Kidney (tissue), 22 donors: ENCODE measurements at places on chromosomes 1 and 21. TPM values are rescaled to one million over a fixed set of nuclear protein-coding genes. Genes with fewer than 3 reads are reported as not detected.

DNA sequence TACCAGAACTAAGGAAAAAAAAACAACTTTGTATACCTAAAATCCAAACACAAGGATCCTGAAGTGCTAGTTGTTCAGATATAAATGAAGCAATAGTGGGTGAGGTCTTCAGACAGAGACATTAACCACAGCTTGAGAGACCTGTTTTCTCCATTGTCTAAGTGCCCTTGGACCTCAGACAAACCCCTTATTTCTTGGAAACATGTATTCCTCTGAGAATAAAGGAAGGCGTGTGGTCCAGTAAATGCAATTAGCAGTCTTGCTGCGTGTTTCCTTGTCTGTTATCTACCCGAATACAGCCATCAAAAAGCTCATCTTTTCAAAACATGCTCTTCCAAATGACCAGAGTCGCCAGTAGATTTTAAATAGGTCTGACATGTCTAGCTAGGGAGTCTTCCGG lies 291.1 kb upstream of the NFIA start:
- no peaks in the 10 kb centered on the region for H3K27me3 ChIP-seq
- no peak overlapping the region for H3K27ac ChIP-seq
- no peak for DNase-seq
- H3K36me3 ChIP-seq, result no peaks in the 10 kb centered on the region
- H3K4me3 ChIP-seq, result no peak overlapping the region
- H3K4me1 ChIP-seq, result no peaks in the 10 kb centered on the region

GRCh38 chr1:27713869-27714513 lies 11.8 kb upstream of the FAM76A start:
- no peaks in the 10 kb centered on the region for H3K27me3 ChIP-seq
- H3K4me3 ChIP-seq, result no peak overlapping the region
- no peaks in the 10 kb centered on the region for H3K36me3 ChIP-seq
- H3K4me1 ChIP-seq, result no peaks in the 10 kb centered on the region

GRCh38 chr1:7719468-7720094 lies 51.5 kb upstream of the VAMP3 start:
- DNase-seq, result no peak
- H3K27me3 ChIP-seq, result no peaks in the 10 kb centered on the region
- no peak overlapping the region for H3K27ac ChIP-seq
- H3K4me3 ChIP-seq, result no peak overlapping the region

DNA sequence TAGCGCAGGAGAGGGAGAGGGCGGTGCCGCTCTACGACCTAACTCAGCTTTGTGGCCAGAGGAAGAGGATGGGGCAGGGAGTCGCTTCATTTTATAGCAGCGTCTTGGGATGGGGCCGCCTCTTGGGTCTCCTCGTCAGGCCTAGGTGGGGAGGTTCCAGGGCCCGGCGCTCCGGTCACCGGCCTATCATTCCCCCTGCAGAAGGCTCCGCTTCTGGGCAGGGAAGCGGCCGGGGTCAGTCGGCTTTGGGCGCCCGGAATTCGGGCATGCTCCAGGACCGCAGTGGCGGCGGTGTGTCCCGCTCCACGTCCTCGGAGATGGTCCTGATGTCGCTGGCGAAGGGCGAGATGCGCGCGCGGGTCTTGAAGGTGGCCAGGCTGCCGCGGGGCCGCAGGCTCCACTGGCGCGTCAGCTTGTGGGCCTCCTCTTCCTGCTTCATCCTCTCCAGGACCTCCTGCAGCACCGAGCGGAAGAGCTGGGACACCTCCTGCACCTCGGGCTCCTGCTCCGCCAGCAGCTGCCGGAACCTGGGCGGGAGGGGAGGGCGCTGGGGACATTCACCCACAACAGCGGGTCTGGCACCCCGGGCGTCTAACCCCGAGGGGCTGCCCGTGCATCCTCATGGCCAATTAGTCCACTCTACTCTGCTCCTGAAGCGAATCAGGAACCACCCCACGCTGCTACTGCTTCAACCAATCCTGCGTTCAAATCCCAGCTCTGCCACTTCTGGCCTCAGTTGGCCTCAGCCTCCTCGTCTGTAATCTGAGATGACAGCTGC lies 13.0 kb downstream of the RD3 start:
- H3K4me3 ChIP-seq, result no peak overlapping the region
- H3K27me3 ChIP-seq, result peaks cover 4% of the 10 kb centered on the region
- no peak overlapping the region for H3K27ac ChIP-seq

DNA sequence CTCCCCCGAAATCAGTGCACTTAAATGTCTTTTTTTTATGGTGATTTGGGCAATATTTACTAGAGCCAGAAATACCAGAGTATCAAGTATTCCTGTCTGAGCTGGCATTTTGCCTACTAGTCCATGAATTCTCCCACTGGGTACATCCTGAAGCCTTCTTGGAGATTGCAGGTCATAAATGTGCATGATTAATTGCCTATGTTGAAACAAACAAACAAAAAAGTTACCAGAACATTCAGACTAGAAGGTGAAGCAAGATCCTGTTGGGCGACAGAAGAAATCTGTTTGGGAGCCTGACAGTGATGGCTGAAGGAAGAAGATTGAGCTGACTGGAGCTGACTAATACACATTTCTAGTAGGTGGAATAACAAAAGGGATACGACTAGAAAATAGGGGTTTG lies 127.4 kb upstream of the NRIP1 start:
- no peaks in the 10 kb centered on the region for H3K36me3 ChIP-seq
- no peak overlapping the region for H3K27ac ChIP-seq
- H3K27me3 ChIP-seq, result no peaks in the 10 kb centered on the region
- H3K4me3 ChIP-seq, result no peak overlapping the region

DNA sequence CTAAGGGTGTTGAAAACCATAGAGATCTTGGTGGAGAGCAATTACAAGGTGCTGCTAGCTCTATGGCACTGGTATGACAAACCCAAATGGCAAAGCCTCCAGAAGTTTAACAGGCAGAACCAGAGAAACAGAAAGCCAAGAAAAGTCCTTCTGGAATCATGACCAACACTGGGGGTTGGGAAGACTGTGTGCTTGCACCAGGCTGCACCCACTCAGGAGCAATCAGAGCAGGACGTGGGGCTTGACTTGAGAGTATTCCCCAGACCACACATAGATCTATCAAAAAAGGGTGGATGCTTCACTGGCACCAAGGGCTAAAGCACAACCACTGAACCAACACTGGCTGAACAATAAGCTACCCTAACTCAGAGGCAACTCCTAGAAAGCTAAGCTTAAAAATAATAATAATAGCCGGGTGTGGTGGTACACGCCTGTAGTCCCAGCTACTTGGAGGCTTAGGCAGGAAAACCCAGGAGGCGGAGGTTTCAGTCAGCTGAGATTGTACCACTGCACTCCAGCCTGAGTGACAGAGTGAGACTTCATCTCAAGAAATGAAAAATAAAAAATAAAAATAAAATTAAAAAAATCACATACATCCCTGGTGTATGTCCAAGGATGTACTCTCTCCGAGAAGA lies 20.1 kb upstream of the ENSA start:
- no peaks in the 10 kb centered on the region for H3K4me1 ChIP-seq
- no peak overlapping the region for H3K27ac ChIP-seq
- no peak for DNase-seq
- peaks cover 5% of the 10 kb centered on the region for H3K36me3 ChIP-seq

GRCh38 chr1:244111027-244111426 lies 59.9 kb downstream of the ZBTB18 start:
- DNase-seq, result no peak
- no peak overlapping the region for H3K27ac ChIP-seq
- H3K27me3 ChIP-seq, result no peaks in the 10 kb centered on the region
- no peaks in the 10 kb centered on the region for H3K4me1 ChIP-seq
- H3K36me3 ChIP-seq, result no peaks in the 10 kb centered on the region
- H3K4me3 ChIP-seq, result no peak overlapping the region

DNA sequence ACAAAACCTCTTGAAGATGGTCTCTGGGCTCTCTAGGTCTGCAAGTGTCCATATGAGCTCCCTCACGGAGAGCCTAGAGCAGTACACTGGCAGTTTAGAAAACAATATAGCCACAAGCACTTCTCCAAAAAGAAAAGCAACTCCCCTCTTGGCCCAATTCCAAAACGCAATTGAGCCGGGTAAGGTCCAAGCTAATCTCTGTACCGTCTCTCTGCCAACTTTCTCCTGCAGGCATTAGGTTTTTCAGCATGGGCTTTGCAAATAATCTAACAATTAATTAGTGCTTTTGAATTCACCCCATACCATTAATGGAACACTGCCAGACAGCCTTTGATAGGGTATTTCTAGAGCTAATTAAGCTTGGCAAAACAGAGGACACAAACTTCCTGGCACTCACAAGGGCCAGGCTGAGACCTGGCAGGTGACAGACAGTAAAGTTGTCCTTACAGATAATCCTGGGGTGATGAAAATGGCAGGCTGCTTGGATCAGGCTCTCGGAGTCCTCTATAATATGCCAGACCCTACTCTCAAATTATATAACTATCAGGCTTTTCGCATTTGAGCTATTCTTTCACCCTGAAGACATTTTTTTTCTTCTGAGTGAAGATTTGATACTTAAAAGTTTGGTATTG lies 39.8 kb downstream of the TGFBR3 start:
- peak overlapping the region; percentile 47 for H3K27ac ChIP-seq
- H3K27me3 ChIP-seq, result no peaks in the 10 kb centered on the region
- H3K4me1 ChIP-seq, result peaks cover 11% of the 10 kb centered on the region
- H3K4me3 ChIP-seq, result no peak overlapping the region

- DNase-seq, result no peak
- no peaks in the 10 kb centered on the region for H3K36me3 ChIP-seq
- no peak overlapping the region for H3K27ac ChIP-seq
- no peaks in the 10 kb centered on the region for H3K27me3 ChIP-seq
- H3K4me1 ChIP-seq, result no peaks in the 10 kb centered on the region
- no peak overlapping the region for H3K4me3 ChIP-seq
Observed at GRCh38 chr1:90340606-90341005, 345.7 kb downstream of the ZNF326 start.

DNA sequence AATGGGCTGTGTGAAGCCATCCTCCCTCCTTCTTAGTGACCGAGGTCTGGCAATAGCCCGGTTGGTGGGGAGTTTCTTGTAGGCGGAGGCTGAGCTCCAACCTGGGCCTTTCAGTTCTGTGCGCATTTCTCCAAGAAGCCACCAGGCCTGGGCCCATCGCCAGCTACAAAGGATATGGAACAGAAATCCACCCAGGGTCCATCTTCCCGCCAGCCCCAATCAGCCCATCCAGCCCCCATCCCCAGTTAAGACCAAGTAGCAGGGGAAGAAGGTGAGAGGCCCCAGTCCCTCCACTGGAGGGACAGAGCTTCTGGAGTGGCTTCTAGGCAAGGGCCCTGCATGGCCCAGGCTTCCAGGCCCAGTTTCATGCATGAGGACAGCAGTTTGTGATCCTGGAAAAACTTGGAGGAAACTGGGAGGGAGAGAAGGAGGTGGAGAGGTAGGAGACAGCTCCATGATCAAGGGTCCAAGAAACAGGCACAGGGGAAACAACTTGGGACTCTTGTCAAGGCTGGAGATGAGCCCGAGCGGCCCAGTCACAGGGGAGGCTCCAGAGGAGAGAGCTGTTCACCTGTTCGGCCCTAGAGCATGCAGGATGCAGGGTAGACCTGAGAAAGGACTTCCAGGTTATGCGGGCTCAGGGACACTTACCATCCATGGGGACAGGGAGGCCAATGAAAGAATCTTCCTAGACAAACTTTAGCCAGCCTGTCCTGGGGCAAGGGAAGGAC lies 261.2 kb downstream of the PTPRU start:
- H3K36me3 ChIP-seq, result no peaks in the 10 kb centered on the region
- no peak overlapping the region for H3K27ac ChIP-seq
- H3K4me3 ChIP-seq, result no peak overlapping the region
- DNase-seq, result no peak

DNA sequence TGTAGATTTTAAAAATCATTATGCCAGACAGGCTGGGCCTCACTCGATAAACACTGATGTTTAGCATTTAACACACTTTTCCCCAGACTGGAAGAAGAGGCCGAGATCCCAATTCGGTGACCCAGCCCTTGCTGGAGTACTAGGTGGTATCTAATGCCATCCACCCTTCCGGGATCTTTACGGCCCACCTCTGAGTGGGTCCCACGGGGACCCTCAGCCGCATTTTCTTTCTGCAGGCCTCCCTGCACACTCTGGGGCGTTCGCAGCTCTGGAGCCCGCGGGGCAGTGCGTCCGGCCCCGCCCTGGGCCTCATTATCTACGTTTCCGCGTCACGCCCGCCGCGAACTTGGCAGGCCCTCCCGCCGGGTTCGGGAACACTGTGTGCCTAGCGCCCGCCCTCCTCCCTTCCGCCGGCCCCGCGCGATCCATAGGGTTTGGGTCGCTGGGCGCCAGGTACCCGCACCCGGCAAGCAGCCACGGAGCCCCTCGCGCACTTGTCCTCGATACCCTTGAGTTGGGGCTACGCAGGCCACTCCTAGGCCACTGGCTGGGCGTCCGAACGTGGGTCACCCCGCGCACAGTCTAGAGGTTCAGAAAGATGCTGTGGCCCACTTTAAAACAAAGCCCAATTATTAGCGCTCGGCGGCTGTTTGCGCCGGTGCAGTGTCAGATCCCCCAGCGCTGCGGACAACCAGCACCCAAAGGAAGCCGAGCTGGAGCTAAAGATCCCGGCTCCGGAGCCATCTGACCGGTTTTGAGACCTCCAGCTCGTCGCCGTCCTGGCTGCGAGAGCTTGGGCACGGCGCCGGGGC lies 950 bp upstream of the EVA1C start:
- DNase-seq, result peak; percentile 23
- H3K36me3 ChIP-seq, result no peaks in the 10 kb centered on the region
- H3K4me3 ChIP-seq, result peak overlapping the region; percentile 9
- H3K4me1 ChIP-seq, result no peaks in the 10 kb centered on the region

GRCh38 chr1:39671433-39671792 lies 494 bp downstream of the NT5C1A start:
- peaks cover 3% of the 10 kb centered on the region for H3K27me3 ChIP-seq
- DNase-seq, result peak; percentile 49
- peak overlapping the region; percentile 46 for H3K4me3 ChIP-seq
- no peaks in the 10 kb centered on the region for H3K4me1 ChIP-seq

- no peaks in the 10 kb centered on the region for H3K27me3 ChIP-seq
- no peaks in the 10 kb centered on the region for H3K4me1 ChIP-seq
- no peak overlapping the region for H3K27ac ChIP-seq
Observed at GRCh38 chr1:150493175-150493574, 6.0 kb downstream of the TARS2 start.

DNA sequence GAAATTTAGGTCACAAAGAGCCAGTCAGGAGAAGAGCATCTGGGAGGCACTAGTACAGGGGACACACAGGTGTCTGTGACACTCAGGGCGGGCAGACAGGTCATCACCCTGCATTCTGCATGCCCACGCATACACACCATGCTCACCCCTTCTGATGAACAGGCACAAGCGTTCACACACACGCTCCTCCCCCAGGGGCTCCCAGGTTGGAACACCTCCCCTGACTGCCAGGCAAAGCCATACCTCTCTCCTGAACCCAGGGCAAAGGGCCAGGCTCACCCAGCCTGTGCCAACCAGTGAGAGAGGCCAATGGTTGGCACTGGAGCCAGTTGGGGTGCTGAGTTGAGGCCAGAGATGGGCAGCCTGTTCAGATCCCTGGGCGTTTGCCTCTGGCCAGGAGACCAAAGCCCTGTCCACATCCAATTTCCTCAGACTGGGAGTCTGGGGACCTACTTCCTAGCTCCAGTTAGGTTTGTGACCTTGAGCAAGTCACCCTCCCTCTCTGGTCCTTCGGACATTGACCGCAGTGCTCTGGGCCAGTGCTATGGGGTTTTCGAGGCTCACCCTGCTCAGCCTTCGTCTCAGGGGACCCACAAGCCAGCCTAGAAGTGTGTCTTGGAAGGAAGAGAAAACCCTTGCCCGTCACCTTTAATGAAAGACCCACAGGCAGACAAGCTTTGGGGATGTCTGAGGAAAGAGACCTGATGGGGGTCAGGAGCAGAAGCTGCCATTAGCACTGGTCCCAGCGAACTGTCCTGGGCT lies 5.8 kb upstream of the LAD1 start:
- no peaks in the 10 kb centered on the region for H3K27me3 ChIP-seq
- H3K4me3 ChIP-seq, result peak overlapping the region; percentile 25
- H3K36me3 ChIP-seq, result no peaks in the 10 kb centered on the region

- H3K27me3 ChIP-seq, result no peaks in the 10 kb centered on the region
- DNase-seq, result no peak
- H3K4me3 ChIP-seq, result peak overlapping the region; percentile 22
- no peaks in the 10 kb centered on the region for H3K4me1 ChIP-seq
Observed at GRCh38 chr1:186183970-186184628, 191.0 kb downstream of the TPR start.

The OSCP1 gene
- total RNA-seq, result 22.0 TPM

The PLA2G2C gene
- total RNA-seq, result 0.31 TPM

The CA6 gene
- not detected for total RNA-seq
